IPS-NIHi11 (cell line): ENCODE measurements at places on chromosomes 2 and 18.
A peak's percentile ranks its signal among the peaks of the same experiment; 100 is the strongest.

GRCh38 chr18:70363861-70364260 is 75.0 kb downstream of the SOCS6 start:
- DNase-seq, result no peak

- peak; percentile 77 for DNase-seq
These were observed at the start of gene GULP1 for GRCh38 chr2:188291617-188292347. Gene GULP1 (plus strand): TSS chr2:188291874. CDS start chr2:188477703, 185,829 bp downstream.

DNA sequence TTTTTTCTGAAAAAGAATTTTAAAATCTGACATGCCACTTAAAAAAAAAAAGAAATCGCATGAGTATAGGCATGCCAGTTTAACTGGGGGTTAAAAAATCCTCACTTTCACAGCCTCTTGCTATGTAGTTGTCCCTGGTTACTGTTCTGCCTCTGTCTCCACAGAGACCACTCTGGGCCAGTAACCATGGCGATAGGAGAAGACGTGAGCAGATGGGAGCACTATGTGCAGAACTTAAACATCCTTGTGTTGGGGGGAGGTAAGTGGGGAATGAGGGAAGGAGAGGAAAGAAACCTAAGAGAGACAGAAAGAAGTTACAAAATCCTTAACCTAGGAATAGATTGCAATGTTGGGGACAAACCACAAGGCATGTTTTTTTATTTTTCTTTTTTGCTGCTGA is 75.9 kb upstream of the CYRIA start:
- DNase-seq, result no peak

DNA sequence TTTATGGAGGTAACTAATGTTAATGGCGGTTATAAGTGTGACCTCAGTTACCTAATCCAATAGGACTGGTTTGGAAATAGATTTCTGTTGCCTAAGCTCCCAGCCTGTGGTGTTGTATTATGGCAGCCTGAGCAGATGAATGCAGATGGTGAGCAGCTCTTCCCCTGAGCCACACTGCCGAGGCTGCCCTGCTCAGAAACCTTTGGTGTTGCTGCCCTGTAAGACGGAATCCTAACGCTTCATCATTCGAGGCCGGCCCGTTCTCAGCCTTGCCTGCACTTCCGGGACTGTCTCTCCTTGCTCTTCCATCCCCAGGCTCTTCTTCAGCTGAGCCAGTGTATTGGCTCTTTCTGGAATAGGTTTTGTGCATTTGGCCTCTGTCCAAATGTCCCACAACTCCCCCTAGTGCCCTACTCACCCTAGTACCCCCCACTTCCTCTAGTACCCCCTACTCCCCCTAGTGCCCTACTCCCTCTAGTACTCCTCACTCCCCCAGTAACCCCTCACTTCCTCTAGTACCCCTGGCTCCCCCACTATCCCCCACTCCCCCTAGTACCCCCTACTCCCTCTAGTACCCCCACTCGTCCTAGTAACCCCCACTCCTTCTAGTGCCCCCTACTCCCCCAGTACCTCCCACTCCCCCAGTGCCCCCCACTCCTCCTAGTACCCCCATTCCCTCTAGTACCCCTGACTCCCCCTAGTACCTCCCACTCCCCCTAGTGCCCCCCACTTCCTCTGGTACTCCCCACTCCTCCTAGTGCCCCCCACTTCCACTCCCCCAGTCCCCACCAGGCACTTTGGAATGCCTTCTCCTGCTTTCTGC is 106.0 kb upstream of the TAF1B start:
- peak; percentile 86 for DNase-seq

GRCh38 chr18:11901826-11902438 is 6.2 kb downstream of the MPPE1 start:
- DNase-seq, result no peak

GRCh38 chr2:88170472-88170892 is 336 bp downstream of the THNSL2 start:
- DNase-seq, result peak; percentile 69

- DNase-seq, result no peak
These were observed 183.1 kb upstream of the DDX18 start for GRCh38 chr2:117631152-117631945.

DNA sequence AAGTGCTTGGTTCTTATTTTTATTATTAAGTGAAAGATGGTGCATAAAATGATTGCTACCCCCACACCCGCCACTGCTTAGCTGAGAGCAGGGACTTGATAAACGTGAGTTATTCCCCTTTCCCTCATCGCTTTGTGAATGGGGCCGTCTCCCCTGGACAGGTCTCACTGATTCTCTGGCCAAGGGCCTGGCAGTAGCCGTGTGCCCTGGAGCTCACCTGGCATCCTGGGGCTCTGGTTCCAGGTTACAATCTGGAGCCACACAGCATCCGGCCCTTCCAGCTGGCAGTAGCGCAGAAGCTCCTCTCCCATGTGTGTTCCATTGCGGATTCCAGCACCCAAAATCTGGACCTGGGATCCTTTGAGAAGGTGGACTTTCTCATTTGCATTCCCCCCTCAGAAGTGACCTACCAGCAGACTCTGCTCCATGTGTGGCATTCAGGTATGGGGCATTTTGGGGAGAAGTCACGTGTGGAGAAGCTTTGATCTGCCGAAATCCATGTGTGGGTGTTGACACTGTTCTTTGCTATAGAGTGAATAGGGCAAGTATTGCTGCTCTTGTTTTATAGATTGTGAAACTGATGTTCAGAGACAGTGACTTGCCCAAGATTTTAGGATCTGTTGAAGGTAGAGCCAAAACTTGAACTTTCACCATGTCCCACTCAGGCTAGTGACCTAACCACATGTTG is 63.8 kb downstream of the GREB1 start:
- DNase-seq, result no peak

GRCh38 chr2:197871780-197872456 is 67.5 kb downstream of the PLCL1 start:
- no peak for DNase-seq

- DNase-seq, result no peak
These were observed 8.9 kb downstream of the PSD4 start for GRCh38 chr2:113182471-113183260.

DNA sequence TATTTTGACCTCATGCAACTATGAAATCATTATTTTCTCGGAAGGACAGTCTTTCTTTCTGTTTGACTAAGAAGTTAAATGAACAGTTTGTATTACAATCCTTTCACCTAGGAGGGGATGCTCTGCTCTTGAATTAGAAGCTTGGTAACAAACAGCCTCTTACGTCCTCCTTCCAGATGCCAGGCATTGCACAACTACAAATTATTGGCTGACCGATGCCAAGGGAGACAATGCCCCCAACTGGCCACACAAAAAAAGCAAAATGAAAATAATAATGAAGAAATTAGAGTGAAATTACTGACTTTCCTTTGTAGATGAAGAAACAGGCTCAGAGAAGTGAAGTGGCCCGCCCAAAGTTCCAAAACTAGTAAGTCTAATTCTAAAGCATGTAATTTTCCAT is 177.9 kb downstream of the CYRIA start:
- DNase-seq, result peak; percentile 46
